ENCODE measurements at places on chromosomes 2 and 18. TPM values are rescaled to one million over a fixed set of nuclear protein-coding genes. Genes with fewer than 3 reads are reported as not detected.
A peak's percentile ranks its signal among the peaks of the same experiment; 100 is the strongest.

GRCh38 chr2:147174824-147175254, 670.0 kb upstream of the ACVR2A start:
- DNase-seq, result no peak

- DNase-seq, result peak; percentile 17
Measured at GRCh38 chr2:23713351-23713750, 213.6 kb downstream of the ATAD2B start.

- peak; percentile 100 for DNase-seq
Measured at GRCh38 chr2:149648282-149649030, 60.9 kb upstream of the MMADHC start.

The LYPD1 gene
- 34.5 TPM for total RNA-seq

DNA sequence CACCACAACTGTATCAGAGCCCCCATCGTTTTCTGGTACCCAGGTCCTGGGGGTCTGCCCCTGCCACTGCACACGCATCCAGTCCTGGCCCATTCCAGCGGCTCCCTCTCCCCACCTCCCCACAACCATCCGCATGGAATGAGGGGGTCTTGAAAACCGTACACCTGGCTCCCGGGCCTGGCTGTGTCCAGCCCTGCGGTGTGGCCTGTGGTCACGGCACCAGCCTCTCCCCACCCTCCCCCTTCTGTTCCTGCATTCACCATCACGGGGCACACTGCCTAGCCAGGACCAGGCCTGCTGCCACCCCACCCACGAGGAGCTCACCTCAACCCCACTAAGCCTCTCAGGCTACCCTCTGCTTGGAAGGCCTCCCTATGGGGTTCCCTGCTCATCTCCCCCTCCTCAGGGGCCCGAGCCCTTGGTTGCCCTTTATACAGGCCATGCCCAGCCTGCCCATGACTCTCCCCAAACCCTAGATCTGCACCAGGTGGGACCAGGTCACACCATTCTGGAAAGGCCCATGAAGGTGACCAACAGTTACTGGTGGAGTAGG, 11.4 kb downstream of the GPR35 start:
- no peak for DNase-seq

- DNase-seq, result peak; percentile 59
Measured at GRCh38 chr2:230814616-230815015, 50.1 kb upstream of the ITM2C start.

- DNase-seq, result no peak
Measured at GRCh38 chr2:215863687-215864086, 149.7 kb downstream of the MREG start.

The GPR75 gene
- 2.6 TPM for total RNA-seq

GRCh38 chr2:229980431-229981184, 58.3 kb downstream of the FBXO36 start:
- peak; percentile 72 for DNase-seq

The HOXD13 gene
- total RNA-seq, result not detected

DNA sequence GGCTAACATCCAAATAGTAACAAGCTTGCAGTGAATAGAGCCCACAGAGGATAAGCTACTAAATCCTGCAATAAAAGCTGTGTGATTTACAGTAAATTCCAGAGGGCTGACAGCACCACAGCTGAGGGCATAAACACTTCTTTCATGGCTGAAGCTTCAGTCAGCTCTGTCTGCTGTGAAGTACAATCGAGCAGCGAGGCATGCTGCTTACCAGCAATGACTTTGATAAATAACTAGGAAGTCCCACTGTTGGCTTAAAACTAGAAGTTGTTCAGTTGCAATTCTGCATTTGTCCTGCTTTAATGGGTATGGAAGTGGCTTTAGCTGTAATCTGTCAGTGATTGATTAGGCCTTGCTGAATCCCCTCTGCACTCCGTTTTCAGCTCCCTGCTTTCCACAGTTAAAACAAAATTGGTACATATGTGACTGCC, 65.2 kb upstream of the FIGN start:
- peak; percentile 86 for DNase-seq

DNA sequence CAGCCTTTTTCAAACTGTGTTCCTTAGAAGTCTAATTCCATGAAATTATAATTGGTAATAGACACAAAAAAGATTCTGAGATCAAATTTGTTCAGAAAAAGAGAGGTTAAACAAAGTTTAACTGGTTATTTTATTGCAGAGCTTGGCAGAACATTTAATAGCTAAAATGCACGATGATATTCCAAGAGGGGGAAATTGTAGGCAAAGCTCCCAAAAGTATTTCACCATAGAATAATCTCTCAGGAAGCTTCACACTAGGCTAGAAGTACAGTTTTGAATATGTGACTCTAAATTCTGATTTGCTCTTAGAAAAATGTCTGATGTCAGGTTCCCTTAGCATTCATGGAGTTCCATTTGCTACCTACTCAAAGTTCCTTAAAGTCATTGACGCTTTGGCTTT, 292.4 kb upstream of the SETBP1 start:
- DNase-seq, result no peak

The CREB1 gene
- 32.4 TPM for total RNA-seq

- no peak for DNase-seq
Measured at GRCh38 chr18:43525169-43525568, 247.9 kb upstream of the SYT4 start.

The GALNT3 gene
- 4.3 TPM for total RNA-seq

The PARD6G gene
- 1.7 TPM for total RNA-seq

- DNase-seq, result no peak
Measured at GRCh38 chr2:128446049-128446873, 127.6 kb upstream of the HS6ST1 start.

DNA sequence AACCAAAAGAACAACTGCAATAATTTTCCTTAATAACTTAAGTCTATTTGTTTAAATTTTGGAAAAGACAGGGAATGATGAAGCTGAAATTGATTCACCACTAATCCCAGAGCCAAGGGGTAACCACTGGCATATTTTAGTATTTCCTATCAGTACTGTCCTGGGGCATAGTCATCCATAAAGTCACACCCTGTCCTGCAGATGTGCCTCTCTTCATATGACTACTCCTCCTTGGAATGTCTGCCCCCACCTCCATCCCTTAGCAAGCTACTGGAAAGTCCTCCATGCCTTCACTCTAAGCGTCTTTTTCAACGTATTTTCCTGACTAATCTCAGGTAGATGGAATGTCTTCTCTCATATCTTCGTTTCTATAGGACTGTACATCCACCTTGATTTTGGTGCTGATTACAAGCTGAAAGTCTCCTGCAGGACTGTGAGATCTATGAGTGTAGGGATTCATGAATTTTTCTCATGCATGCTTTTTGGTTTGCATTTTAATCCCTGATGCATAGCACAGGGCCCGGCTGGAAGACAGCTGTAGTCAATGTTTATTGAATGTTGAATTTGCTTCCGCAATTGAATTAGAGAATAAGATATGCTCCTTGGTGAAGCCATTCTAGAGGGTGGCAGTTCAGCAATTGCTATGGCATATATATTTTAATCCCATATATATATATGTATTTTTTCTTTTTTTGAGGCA, 85.6 kb downstream of the MOGAT1 start:
- DNase-seq, result peak; percentile 88

The SEPTIN2 gene
- 577 TPM for total RNA-seq

The NT5C1B gene
- total RNA-seq, result not detected

DNA sequence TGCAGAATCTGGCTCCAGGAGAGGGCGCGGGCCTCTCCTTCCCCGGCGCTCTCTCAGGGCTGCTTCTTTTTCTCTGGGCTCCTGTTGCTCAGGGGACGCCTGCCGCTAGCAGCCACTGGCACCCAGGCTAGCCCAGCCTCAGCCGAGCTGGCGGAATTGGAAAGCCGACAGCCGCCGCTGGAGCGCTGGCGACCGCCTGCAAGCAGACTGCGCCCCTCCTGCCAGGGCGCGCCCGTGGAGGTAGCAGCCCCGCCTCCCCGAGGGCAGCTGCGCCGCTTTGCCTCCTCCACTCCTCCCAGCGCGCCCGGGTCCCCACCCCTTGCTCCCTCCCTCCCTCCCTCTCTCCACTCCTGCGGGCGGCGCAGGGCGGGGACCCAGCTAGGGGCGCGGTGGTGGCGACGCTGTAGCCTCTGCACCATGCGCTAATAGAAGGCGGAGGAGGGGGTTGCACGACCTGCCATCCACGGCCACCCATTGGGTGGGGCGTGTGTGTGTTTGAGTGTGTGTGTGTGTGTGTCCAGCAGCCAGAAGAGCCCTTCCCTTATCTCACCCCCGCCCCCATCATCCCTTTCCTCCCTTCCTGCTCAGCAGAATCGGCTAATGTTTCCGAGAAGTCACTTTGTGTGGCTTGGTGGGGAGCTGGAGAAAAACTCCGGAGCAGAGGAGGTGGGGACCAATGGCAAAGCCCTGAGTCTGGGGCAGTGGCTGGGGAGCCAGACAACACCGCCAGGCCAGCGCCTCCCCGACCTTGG, at the start of gene SCN9A:
Gene SCN9A (minus strand): TSS at position 209 of the 752 bp plus-strand sequence. CDS start 64,188 bp downstream, outside the sequence.
- DNase-seq, result peak; percentile 47

DNA sequence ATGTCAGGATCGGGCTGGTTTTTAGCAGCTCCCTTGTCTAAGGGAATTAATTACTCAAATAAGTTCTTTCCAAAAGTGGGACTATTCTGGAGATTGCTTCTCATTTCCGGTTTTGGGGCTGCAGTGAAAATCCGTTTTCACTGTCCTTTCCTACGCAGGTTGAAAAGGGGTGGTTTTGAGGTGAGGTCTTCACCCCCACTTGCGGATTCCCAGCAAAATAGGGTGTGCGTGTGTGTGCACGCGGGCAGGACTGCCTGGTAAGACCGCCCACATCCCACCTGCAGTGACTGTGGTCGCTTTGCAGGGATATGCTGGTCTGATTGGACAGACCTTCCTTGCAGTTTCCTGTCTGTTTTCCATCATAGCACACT, 472 bp upstream of the PLEKHM3 start:
- DNase-seq, result no peak

The SCN9A gene
- total RNA-seq, result 72.1 TPM

DNA sequence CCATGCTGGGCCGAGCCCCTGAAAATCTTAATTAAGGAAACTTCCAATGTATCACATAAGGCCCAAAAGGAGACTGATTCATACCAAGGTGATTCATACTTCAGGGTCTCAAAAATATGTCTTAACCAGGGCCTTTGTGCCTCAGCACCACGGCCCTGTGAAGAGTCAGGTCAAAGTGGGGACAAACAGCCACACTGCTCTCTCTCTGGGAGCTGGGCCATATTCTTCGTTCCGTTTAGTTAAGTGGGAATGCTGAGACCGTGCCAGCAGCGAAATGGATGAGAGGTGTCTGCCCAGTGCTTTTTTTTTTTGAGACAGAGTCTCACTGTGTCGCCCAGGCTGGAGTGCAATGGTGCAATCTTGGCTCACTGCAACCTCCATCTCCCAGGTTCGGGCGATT, 9.3 kb upstream of the PTMA start:
- DNase-seq, result no peak

- no peak for DNase-seq
Measured at GRCh38 chr2:18123577-18123976, 245.1 kb downstream of the KCNS3 start.

DNA sequence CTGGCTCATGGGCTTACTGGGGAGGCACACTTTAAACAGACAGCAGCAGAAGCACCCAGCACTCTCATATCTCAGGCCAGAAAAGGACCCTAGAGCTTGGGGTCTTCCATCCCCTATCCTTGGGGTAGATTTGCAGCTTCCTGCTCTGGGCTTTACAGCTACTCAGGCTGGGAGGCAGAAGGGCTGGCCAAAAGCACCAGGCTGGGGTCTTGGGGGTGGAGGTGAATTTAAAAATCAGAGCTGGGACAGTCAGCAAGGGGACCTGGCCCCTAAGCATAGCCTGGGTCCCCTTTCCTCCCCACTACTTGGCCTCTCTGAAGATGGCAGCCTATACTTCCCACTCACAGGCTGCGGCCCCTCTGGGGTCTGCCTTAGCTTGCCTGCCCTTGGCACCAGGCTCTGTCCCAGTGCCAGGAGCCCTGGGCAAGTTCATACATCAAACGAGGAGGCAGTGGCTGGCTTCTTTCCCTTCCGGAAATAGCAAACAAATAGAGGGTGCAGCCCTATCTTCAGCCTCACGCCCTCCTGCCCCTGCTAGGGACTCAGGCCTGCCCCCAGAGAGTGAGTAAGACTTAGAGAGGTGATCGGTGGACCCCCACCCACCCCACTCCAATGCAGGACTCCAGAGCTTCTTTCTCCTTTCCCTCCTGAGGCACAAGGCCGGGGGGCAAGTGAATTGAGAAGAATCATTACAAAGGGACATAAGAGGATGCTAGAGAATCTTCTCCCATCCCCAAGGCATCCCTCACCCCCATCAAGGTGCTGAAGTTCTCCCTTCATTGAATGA, 26.0 kb upstream of the TNS1 start:
- no peak for DNase-seq

DNA sequence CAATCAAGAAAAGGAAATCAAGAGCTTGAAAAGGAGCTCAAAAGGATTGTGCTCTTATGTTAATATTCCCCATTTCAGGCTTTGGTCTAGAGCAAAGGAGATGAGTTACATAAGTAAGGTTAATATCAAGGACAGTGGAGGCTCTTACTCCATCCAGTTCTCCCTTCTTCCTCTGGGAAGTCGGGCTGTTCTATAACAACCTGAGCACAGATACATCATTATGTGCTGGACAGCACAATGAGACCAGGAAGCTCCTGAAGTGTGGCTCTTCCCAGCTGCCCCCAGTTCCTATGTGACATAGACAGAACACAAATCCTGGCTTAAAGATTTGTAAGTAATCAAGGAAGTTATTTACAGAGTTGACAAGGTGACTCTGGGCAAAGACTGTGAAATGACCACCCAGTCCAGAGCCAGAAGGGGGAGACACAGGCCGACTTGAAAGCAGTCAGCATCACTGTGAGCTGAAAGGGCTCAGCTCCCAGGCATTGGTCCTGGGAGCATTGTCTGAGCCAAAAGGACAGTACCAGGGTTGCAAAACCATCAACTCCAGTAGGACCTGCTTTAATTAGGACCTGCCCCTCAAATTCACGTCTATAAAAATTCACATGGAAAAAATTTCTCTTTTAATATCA, 917.6 kb upstream of the ACVR2A start:
- peak; percentile 82 for DNase-seq

DNA sequence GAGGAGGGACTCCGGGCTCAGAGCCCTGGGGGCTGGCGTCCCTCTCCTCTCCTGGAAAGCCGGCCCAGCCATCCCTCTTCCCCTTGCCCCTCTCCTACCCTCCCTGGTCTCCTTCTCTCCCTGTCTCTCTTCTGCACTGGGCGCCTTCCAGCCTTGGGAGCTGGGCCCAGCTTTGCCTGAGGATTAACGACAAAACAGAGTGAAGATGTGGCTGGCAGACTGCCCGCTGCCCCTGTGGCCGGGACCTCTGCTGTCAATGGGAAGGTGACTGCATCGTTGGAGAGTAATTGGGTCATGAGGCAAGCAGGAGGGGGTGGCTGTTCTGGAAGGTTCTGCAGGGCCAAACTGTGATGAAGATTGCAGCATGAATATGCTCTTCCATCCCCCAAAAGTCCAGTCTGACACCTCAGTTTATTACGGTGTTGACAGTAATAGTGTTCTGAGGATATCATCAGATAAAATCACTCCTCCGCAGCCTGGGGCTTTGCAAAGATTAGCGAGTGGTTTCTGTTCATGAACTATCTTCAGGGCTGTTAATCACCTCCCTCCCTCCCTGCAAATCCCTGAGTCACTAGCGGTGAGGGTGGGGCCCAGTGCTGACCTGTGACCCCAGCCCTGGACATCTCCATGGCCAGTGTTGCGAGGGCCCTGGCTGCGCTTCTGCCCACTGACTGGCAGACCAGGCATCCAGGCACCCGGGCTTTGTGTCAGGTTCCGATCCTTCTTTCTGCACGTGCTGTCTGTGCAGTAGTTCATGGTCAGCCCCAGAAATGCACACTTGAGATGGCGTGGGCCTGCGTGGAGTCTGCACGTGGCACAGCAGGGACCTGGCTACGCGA, 23.0 kb downstream of the RTP5 start:
- DNase-seq, result peak; percentile 93

The DLX2 gene
- under 0.01 TPM for total RNA-seq

The POTEC gene
- under 0.01 TPM for total RNA-seq

GRCh38 chr2:36513661-36514060, 84.3 kb downstream of the FEZ2 start:
- no peak for DNase-seq
